T-helper 1 cell (primary cell): ENCODE measurements at places on chromosomes 3 and 15.

DNA sequence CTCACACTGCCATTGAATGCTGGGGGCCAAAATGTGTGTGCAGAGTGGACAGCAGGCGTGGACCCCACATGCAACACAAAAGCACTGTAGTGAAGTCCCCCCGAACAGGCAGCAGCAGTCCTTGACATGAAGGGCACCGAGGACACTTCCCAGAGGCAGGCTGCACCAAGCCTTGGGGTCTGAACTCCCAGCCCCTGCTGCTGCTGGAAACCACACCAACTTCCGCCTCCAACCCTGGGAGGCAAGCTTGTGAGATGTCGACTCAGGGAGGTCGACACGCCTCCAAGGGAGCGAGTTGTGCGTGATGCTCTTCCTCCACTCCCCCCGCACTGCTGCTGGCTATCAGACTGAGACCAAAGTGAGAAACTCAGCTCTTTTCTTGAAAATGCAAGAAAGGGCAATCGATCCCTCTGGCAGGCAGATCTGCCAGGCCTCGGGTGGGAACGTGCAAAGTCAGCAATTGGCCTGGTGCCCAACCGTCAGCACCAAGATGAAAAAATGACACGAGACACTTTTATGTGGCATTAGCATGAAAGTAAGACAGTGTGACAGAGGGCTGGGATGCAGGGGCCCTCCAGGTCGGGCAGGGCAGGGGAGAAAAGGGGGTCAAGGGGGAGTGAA, 43.6 kb downstream of the WHAMM start:
- no peak for DNase-seq

- no peak for DNase-seq
Observed at GRCh38 chr3:148958696-148959095, 32.6 kb upstream of the GYG1 start.

- DNase-seq, result no peak
Observed at GRCh38 chr3:154338008-154338407, 13.7 kb upstream of the DHX36 start.

- DNase-seq, result no peak
Observed at GRCh38 chr3:179829401-179829800, 176.6 kb downstream of the USP13 start.

GRCh38 chr15:26686547-26687187, 86.2 kb downstream of the GABRB3 start:
- no peak for DNase-seq

DNA sequence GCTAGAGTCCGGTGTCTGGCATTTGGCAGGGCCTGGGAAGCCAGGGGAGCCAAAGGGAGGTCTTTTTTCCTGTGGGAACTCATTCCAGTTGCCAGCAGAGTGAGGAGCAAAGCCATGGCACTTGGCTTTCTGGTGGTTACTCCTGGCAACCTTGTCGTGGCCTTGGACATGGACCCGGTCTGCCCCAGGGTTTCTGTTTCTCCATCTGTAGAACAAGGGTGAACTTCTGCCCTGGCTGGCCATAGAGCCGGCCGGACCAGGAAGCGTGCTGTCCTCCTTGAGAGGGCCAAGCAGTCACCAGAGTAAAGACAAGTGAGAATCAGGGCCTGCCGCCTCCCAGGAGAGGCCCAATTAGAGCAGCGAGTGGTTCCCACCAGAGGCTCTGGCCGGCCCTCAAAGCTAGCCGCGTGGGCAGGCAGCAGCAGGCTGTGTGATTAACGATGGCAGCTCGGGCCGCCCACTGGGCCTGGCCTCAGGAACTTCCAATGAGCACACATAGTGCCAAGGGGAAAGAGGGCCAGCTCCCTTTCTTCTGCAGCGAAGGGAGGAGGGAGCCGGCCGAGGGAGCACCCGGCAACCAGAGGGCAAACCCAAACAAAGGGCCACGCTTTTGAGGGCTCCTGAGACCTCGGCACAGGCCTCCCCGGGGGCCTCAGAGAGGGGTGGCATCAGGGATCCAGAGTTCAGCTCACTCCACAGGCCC, 29.1 kb upstream of the ELP6 start:
- DNase-seq, result no peak

GRCh38 chr3:171365489-171365888, 94.7 kb downstream of the TNIK start:
- DNase-seq, result no peak

DNA sequence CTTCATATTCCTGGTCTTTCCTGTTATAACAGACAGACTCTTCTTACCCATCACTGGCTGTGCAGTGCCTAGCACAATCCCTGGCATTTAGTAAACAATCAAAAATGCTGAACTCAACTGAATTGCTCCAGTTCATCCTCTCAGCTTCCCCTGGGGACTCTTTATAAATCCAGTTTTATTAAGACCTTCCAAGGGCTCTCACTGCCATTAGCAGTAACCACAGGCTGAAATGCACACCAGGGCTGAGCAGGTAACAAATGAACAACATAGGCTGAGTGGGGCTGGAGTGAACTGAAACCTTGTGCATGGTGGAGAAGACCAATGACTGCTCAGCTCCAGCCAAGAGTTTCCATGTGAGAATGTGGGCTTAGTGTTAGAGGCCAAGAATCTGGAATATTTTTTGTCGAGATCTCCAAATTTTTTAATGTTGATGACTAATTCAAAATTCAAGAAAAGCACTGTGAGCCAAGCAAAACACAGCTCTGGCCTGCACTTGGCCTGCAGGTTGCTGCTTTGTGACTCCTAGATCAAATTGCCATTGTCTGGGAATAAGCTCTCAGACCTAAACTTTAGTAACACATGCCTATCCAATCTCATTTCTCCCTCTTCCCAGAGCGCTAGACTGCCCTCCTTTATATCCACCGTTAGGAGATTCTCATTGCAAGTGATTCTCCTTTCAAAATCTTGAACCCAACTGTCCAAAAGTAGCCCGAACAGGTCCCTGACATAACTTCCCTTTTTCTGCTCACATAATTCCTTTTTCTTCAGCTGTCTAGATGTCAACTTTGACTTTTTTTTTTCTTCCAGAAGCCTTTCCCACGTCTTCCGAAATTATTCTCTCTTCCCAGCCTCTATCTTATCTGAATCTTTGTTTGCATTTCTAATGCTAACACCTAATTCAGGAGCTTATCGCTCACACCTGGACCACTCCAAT, 7.4 kb downstream of the SQOR start:
- DNase-seq, result no peak

DNA sequence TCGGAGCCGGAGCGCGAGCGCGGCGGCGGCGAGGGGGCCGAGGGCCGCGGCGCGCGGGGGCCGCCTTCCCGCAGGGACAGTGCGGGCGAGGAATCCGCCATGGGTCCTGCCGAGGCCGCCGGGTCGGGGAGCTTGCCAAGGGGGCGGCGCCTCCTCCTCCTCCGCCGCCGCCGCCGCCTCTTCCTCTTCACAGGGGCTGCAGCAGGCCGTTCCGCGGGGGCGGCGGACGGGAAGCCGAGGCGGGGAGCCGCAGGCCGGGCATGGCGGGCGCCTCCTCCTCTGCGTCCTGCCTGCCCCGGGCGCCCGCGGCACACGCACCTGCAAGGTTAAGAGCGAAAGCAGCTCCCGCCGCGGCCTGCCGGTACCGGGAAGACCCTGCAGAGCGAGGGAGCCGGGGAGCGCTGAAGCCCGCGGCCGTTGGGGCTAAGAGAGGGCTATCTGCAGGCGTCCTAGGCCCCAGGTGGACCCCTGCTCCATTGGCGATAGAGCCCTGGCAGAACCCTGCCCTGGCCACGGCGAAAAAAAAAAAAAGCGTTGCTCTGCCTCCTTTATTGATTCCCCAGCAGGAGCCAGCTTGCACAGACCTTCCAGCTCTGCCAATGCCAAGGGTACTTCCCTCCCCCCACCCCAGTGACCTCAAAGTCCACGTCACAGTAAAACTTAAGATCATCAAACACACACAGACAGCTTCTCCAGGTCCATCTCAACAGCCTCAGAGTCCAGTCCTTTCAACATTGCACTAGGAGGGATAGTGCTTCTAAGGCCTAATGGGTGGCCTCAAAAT, at the start of gene LYSMD2:
Gene LYSMD2 (minus strand): TSS at position 134 of the 784 bp plus-strand sequence. CDS start 33 bp downstream, at position 101.
- DNase-seq, result peak; percentile 56

GRCh38 chr15:68819495-68820294, 1.0 kb downstream of the ANP32A start:
- peak; percentile 14 for DNase-seq

- DNase-seq, result no peak
Observed at GRCh38 chr3:170660139-170660538, 74.3 kb upstream of the SLC7A14 start.

DNA sequence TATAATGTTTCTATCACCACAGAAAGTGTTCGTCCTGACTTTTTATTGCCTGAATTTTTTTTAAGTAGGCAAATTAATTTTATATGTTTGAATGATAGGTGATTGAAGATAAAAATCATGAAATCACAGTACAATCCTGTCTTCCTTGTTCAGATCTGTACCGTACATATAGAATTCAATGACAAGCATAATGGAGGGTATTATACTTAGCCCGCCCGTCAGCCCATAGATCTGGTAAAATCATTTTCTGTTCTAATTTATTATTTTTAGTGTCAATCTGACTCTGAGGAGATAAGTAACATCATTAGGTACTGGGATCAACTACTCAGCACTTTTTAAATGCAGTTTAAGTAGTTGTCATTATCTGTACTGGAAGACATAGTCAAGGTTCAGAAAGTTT, 269.9 kb downstream of the NR2F2 start:
- no peak for DNase-seq

GRCh38 chr15:59894835-59895234, 109.3 kb upstream of the FOXB1 start:
- no peak for DNase-seq

GRCh38 chr3:39267631-39268548, 11.9 kb downstream of the CX3CR1 start:
- peak; percentile 37 for DNase-seq

GRCh38 chr3:27089645-27090044, 279.5 kb downstream of the NEK10 start:
- DNase-seq, result no peak

DNA sequence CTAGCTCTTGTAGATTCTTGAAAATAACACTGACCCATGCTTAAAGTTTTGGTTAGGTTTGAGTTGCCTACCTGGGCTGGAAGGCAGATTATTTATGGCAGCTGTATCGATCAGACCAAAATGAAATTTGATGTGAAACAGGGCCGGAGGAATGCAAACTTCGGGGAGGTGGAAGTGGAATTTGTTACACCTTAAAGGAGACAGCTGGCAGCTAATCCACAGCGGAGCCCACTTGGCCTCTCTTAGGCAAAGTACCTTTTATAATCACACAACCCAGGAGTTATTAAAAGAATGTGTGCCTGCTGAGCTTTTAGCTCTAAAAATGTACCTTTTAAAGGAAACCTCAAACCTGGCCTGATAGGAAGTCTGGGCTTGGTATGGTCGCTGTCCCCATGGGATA, 250.9 kb upstream of the TPM1 start:
- no peak for DNase-seq

DNA sequence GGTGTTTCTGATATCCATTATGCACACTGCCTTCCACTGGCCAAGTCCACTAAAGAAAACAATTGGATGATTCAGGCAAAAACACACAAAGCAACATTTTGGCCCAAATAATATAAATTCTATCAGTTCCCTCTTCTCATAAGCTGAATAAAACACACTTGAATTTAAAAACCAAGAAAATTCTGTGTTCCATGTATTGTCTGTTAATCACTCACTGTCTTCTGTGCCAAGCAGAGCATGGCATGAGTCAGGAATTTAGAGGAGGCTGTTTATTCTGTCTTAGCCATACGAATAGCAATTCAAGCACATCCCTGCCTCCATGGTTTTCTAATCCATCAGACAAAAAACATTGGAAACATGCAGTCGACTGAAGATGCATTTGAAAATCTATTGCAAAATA, 215.6 kb upstream of the UMPS start:
- DNase-seq, result no peak

- DNase-seq, result no peak
Observed at GRCh38 chr15:43143203-43143941, 10.0 kb downstream of the TMEM62 start.

- no peak for DNase-seq
Observed at GRCh38 chr3:157816896-157817295, 289.3 kb downstream of the SHOX2 start.

GRCh38 chr3:46866720-46867549, 3.7 kb upstream of the MYL3 start:
- peak; percentile 40 for DNase-seq

DNA sequence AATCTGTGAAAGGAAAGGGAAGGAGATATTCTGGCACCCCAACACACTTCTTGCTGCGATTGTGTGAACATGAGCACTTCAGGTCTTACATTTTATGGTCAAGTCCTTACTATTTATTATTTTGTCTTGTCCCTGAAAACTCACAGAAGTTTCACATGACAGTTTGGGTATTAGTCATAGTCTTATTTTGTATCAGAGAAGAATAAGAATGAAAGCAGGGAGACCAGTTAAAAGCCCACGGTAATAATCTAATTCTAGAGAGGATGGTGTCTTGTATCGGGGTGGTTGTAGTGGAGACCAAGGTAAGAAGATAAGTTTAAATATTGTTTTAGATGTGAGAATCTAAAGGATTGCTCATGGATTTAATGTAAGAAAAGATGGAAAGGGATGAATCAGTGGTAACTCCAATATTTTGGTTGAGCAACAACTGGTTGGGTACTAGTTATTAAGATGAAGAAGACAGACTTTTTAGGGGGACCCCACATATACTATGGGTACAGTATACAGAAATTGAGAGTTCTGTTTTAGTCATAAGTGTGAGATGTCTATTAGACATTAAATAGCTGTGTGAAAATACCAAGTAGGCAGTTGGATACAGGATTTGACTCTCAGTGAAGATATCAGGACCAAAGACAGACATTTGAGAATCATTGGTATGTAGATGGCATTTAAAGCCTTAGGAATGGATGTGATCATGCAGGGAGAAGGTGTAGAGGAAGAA, 227.6 kb downstream of the MFSD1 start:
- DNase-seq, result no peak

- DNase-seq, result no peak
Observed at GRCh38 chr3:178320456-178321351, 215.5 kb upstream of the KCNMB2 start.

GRCh38 chr3:27090275-27091041, 278.7 kb downstream of the NEK10 start:
- no peak for DNase-seq

DNA sequence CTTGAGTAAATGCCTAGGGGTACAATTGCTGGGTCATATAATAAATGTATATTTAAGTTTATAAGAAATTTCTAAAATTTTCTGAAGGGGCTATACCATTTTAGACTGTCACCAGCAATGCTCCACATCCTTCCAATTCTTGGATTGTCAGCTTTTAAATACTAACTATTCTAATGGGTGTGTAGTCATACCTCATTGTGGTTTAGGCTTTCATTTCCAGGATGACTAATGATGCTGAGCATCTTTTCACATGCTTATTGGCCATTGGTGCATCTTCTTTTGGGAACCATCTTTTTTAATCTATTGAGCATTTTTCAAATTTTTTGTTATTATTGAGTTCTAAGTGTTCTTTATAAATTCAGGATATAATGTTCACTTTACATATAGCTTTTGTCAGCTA, 52.5 kb upstream of the CORO2B start:
- no peak for DNase-seq

GRCh38 chr15:78551902-78552301, 11.7 kb downstream of the PSMA4 start:
- no peak for DNase-seq

DNA sequence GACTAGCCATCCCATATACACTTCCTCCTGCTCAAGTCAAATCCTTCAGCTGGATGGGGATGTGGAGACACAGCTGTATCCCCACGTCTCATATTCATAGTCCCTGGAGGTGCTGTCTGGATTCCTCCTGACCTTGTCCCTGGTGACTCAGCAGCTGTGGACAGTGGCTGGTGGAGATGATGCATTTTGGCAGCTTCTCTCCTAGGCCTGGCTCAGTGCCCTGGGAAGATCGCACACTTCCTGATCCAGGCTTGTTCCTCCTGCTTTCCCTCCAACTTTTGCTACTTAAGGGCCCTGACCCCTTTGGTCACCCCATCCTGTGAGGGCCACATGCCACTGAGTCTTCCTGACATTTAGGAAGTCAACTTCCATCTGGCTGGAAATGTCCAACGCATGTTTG, 44.4 kb downstream of the ADAMTSL3 start:
- no peak for DNase-seq
